ENCODE measurements at places on chromosomes 7 and 10. TPM values are rescaled to one million over a fixed set of nuclear protein-coding genes. Genes with fewer than 3 reads are reported as not detected.

GRCh38 chr7:128697302-128697905 lies 25.3 kb downstream of the GARIN1A start:
- H3K27me3 ChIP-seq: peaks cover 46% of the 10 kb centered on the region
- peak; percentile 79 for DNase-seq
- H3K36me3 ChIP-seq: no peaks in the 10 kb centered on the region
- peak overlapping the region; percentile 66 for H3K4me3 ChIP-seq

The OR13A1 gene
- total RNA-seq: not detected

DNA sequence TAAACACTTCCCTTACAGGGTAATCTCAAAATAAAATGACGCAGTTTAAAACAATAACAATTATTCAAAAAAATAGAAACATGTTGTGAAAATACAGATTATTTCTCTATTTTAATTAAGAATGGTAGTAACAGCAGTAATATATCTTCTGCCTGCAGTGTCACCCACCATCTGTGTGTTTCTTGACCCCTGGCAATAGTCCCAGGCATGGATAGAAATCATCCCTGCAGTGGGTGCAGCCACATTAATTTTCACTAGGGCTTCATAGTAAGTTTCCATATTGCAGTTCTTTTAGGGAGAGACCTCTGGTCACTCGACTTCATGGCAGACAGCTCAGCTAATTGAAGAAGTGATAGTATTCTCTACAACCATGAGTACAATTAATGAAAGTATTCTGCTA lies 470.1 kb upstream of the TEX47 start:
- no peaks in the 10 kb centered on the region for H3K4me1 ChIP-seq
- no peak for DNase-seq
- no peaks in the 10 kb centered on the region for H3K27me3 ChIP-seq
- no peaks in the 10 kb centered on the region for H3K36me3 ChIP-seq

The PPP1R9A gene
- total RNA-seq: not detected

The BLVRA gene
- total RNA-seq: 31.2 TPM

The HPSE2 gene
- not detected for total RNA-seq

DNA sequence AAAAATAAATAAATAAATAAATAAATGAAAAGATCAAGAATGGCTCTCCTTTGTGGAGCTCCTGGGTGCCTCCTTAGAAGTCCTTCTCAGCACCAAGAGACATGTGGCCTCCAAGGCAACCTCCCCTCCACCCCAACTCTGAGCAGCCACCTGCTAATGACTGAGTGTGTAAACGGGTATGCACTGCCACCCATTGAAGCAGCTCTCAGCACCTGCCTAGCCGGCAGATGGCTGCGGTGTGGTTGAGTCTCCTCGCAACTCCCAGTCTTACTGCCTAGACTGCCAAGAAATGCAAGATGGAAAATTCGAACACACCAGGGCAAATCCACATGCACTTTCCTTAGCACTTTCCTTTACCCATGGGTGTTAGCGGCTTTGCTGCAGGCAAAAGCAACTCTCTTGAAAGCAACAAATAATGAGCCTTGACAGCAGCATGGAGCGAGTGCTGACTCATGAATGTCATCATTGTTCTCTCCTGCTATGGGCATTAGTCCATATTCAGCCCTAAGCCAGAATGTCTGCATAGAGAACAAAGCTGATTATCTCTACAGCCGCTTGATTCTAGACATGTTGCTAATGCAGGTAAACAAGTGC lies 913.9 kb upstream of the AUTS2 start:
- no peak for DNase-seq
- no peaks in the 10 kb centered on the region for H3K36me3 ChIP-seq
- no peak overlapping the region for H3K4me3 ChIP-seq
- H3K27ac ChIP-seq: no peak overlapping the region

- peak; percentile 91 for DNase-seq
- H3K4me3 ChIP-seq: no peak overlapping the region
- H3K27me3 ChIP-seq: peaks cover 2% of the 10 kb centered on the region
- peaks cover 17% of the 10 kb centered on the region for H3K4me1 ChIP-seq
Measured at GRCh38 chr10:131885391-131886165, 15.2 kb upstream of the PPP2R2D start.

The PTPRN2 gene
- 0.51 TPM for total RNA-seq

DNA sequence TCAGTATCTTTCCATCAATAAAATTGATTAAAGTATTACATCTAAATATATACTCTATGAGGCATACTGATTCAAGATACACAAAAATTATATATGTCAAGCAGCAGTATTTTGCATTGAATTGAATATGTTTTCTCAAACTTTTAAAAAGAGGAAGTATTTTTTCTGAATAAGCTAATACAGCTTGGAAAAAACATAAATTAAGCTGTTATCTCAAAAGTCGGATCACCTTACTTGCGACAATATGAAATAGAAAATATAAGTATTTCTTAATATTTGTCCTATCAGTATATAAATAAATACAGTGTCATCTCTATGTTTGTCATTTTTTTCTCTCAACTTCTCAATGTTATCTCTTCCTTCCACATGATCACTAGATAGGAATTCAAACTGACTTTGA lies 139.3 kb downstream of the MBL2 start:
- H3K4me1 ChIP-seq: no peaks in the 10 kb centered on the region
- no peaks in the 10 kb centered on the region for H3K27me3 ChIP-seq
- DNase-seq: no peak
- H3K36me3 ChIP-seq: no peaks in the 10 kb centered on the region
- H3K27ac ChIP-seq: no peak overlapping the region

The DNAJC12 gene
- total RNA-seq: 7.0 TPM

The RADIL gene
- 0.69 TPM for total RNA-seq

DNA sequence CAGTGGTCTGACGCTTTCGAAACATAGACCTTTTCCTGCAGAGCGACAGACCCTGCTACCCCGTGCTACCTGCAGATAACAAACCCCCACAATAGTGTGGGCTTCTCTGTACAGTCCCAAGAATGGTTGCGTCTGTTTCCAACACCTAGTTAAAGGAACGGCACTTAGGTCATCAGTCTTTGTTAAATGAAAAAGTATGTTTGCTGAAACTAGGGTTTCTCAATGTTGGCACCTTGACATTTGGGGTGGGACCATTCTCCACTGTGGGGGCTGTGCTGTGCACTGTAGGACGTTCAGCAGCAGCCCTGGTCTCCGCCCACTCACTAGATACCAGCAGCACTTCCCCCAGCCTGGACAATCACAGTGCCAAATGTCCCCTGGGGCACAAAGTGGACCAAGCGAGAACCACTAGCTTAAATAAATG lies 13.7 kb downstream of the TECTB start:
- H3K4me1 ChIP-seq: no peaks in the 10 kb centered on the region
- no peak overlapping the region for H3K27ac ChIP-seq
- H3K4me3 ChIP-seq: no peak overlapping the region
- no peaks in the 10 kb centered on the region for H3K36me3 ChIP-seq

DNA sequence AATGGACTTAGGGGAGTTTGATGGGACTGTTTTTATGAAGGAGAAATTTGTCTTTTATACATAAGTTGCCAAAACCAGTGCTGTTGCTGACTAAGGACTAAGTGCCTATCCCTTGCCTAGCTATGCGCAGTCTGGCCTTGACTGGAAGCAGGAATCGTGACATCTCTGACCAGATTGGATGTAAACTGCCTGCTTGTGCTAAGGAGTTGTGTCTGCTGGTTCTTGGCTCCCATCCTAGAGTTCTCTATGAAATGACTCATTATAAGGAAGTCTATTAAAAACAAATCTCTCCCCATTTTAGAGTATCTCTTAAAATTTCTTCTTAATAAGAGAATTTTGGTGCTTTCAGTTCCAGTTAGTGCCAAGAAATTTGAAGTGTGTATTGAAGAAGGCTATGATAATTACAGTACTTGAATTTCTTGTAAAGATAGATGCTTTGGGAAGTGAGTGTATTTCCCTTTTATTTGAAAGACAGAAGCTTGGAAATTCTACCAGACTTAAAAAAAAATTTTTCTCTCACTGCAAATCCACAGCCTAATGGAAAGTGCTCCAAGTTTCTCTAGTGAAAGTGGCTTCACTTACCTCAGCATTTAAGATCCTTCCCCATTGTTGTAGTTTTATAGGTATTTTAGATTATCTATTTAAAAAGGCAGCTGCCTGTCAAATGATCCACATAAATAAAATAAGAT lies 77.6 kb downstream of the BICC1 start:
- H3K27ac ChIP-seq: no peak overlapping the region
- H3K36me3 ChIP-seq: no peaks in the 10 kb centered on the region
- H3K4me1 ChIP-seq: no peaks in the 10 kb centered on the region
- no peak overlapping the region for H3K4me3 ChIP-seq

- H3K27me3 ChIP-seq: no peaks in the 10 kb centered on the region
- no peak overlapping the region for H3K27ac ChIP-seq
- DNase-seq: no peak
- no peaks in the 10 kb centered on the region for H3K4me1 ChIP-seq
- H3K36me3 ChIP-seq: no peaks in the 10 kb centered on the region
- H3K4me3 ChIP-seq: no peak overlapping the region
Measured at GRCh38 chr7:42351316-42351935, 114.4 kb upstream of the GLI3 start.

DNA sequence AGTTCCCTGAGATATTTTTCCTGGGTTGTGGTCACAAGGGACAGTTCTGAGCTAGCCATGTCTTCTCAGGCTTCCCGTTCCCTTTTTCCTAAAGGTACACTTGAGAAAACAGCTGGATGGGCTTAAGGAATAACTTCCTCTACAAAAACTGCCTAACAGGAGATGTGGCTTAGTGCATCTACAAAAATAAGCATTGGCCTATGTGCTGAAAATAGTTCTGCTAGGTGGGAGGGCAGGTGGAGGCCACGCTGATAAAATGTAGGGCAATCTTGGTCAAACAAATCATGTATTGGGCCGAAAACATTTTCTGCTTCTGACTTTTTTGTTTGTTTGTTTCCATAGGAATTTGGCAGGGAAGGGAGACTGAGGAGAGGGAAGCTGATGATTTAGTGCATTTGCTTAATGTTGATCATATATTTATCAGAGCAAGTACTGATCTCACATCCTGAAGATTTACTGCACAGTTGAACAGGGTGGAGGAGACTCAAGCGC lies 409.4 kb upstream of the FZD8 start:
- no peak overlapping the region for H3K4me3 ChIP-seq
- no peaks in the 10 kb centered on the region for H3K36me3 ChIP-seq
- no peak for DNase-seq
- no peak overlapping the region for H3K27ac ChIP-seq
- H3K4me1 ChIP-seq: no peaks in the 10 kb centered on the region

The CFAP46 gene
- 0.16 TPM for total RNA-seq

The CDK1 gene
- total RNA-seq: 138 TPM

The CALHM3 gene
- not detected for total RNA-seq

DNA sequence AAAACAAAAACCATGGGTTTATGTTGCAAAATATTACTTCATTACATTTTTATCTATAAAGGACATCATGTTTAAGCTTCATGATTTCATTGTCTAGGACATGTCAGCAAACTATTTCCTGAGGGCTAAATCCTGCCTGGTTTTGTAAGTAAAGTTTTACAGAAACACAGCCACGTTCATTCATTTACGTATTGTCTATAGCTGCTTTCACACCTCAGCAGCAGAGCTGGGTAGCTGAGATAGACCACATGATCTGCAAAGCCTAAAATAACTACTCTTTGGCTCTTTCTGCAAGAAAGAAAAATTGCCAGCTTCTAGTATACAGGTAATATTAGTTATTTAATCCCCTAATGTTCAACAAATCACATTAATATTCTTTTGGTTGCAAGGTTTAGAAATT lies 12.7 kb upstream of the PIP4K2A start:
- H3K27ac ChIP-seq: no peak overlapping the region
- no peaks in the 10 kb centered on the region for H3K27me3 ChIP-seq
- H3K36me3 ChIP-seq: no peaks in the 10 kb centered on the region
- H3K4me1 ChIP-seq: peaks cover 21% of the 10 kb centered on the region
- H3K4me3 ChIP-seq: no peak overlapping the region
- no peak for DNase-seq

DNA sequence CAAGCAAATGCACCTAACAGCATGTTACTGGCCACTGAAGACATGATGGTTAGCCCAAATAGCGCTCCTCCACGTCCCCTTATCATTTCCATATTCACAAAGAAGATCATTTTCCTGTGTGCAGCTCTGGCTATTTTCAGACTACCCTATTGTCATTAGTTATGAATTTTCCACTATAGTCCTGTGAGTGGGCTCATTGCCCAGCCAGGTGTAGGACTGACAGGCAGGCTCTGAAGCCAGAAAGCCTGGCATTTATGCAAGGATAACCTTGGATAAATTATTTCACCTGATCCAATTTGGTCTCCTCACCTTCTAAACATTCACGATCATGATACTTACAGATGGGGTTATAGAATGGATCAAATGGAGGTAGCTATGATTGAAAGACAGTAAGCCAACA lies 104.6 kb downstream of the C10orf90 start:
- H3K4me1 ChIP-seq: no peaks in the 10 kb centered on the region
- no peak overlapping the region for H3K27ac ChIP-seq
- H3K4me3 ChIP-seq: no peak overlapping the region
- DNase-seq: no peak
- H3K27me3 ChIP-seq: peaks cover 6% of the 10 kb centered on the region
- H3K36me3 ChIP-seq: no peaks in the 10 kb centered on the region

- no peak overlapping the region for H3K27ac ChIP-seq
- no peak for DNase-seq
- no peaks in the 10 kb centered on the region for H3K36me3 ChIP-seq
- no peaks in the 10 kb centered on the region for H3K27me3 ChIP-seq
- no peaks in the 10 kb centered on the region for H3K4me1 ChIP-seq
- no peak overlapping the region for H3K4me3 ChIP-seq
Measured at GRCh38 chr7:29499932-29500331, 63.7 kb upstream of the PRR15 start.

The INMT gene
- total RNA-seq: 0.09 TPM
